ENCODE measurements at places on chromosomes 2 and 18.

DNA sequence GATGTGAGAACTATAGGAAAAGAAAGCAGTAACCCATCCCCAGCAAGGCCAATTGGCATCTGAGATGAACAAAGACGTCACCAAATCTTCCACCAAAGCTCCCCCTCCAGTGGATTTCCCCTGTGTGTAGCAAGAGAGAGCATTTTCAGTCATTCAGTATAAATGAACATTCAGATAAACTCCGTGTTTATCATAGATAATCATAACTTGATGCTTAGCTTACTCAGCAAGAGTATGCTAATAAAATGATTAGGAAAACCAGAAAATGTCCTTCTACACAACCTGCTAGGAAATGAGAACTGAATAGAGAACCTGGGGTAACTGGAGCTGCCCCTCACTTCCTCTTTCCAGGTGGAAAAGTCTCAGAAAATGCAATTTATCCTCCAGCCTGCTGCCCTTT lies 198.0 kb upstream of the CCDC150 start:
- no peak for DNase-seq

GRCh38 chr2:76288146-76288545 lies 577.4 kb upstream of the GCFC2 start:
- no peak for DNase-seq

GRCh38 chr18:23196119-23197007 lies 61.1 kb downstream of the CABLES1 start:
- DNase-seq, result no peak

DNA sequence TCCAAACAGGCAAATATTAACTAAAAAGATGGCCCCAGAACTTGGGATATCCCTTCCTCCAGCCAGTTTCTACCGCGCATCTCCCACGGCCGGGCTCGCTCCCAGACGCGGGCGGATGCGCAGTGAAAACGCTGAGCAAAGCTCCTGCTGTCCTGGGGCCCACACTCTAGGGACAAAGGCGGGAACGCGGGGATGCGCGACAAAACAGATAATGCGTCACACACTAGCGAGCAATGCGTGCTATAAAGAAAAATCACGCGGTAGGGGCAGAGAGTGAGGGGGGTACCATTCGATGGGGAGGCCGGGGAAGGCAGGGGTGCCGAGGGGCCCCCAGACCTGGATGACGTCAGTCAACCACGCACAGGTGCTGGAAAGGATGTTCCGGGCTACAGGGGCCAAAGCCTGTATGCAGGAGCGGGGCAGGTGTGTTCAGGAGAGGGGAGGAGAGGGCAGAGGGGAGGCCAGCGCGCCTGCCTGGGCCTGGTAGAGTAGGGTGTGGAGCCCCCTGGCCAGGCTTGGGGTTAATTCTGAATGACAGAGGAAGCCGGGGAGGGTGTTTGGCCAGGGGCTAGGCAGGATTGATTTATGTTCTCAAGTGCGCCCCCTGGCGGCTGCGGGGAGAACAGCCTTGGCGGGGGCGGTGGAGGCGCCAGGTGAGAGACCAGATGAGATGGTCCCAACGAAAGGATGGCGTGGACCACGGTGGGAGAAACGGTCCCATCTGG lies 14.9 kb upstream of the ITM2C start:
- DNase-seq, result peak; percentile 29

- no peak for DNase-seq
These were observed 122.2 kb downstream of the NCOA1 start for GRCh38 chr2:24613154-24613814.

DNA sequence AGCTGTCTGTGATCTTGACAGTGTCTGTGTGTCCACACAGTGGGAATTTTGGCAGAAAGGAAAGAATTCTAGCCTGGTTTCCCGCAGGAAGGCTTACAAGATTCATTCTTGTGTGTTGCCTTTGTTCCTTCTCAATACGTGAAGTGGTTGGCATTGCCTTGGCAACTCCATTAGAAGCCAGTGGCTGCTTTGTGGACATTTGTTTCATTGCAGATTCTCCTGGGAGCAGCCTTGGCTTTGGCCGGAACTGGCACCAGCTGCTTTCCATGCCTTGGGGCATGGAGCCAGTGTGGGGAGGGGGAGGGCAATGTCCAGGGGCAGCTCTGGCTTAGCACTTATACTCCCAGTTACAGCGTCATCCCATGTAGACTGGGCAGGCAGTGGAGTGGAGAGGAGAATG lies 39.4 kb downstream of the KIF5C start:
- DNase-seq, result no peak

GRCh38 chr18:23689616-23690504 lies 607 bp downstream of the LAMA3 start:
- no peak for DNase-seq

DNA sequence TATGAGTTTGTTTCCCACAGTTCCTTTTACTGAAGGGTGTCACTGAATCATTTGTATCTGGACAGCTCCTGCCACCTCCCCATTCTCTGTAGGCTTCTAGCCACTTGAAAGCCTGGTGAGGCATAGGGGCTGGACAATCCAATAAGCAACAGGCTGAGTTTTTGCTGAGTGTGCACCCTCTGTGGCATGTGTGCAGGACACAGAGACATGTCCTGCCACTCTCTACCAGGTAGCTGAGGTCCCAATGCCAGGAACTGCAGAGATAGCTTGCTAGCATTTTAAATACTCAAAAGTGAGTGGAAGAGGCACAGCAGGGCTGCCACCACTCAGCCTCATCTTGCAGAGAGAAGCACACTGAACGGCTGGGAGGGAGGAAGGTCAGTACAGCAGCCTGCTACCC lies 77.2 kb upstream of the TFCP2L1 start:
- no peak for DNase-seq

- DNase-seq, result no peak
These were observed 112.3 kb downstream of the RAB3GAP1 start for GRCh38 chr2:135164431-135164830.

Data from stimulated activated CD8-positive, alpha-beta memory T cell treated with anti-CD3 and anti-CD28 coated beads, Interleukin-4, amount 100 ng/mL, for 4 hours (primary cell).